Amygdala (tissue), 56 donors: ENCODE measurements at places on chromosomes 16 and 17.

DNA sequence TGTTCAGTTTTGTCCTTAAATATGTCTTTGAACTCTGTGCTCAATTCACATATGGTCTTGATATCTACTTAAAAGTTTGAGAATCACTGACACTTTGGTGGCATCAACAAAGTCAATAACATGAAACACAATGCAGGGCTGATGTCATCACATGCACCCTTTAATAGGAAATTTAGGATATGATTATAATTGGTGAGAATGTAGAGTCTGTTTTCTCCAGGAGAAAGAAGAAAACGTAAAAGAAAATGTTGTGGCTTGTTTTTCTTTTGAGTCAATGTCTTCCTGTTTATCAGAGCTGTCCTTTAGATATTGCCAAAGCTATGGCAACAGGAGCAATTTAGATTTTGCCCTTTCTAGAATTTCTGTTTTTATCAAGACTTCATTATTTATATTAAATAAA is 396.9 kb downstream of the CDH13 start:
- DNase-seq, result no peak

DNA sequence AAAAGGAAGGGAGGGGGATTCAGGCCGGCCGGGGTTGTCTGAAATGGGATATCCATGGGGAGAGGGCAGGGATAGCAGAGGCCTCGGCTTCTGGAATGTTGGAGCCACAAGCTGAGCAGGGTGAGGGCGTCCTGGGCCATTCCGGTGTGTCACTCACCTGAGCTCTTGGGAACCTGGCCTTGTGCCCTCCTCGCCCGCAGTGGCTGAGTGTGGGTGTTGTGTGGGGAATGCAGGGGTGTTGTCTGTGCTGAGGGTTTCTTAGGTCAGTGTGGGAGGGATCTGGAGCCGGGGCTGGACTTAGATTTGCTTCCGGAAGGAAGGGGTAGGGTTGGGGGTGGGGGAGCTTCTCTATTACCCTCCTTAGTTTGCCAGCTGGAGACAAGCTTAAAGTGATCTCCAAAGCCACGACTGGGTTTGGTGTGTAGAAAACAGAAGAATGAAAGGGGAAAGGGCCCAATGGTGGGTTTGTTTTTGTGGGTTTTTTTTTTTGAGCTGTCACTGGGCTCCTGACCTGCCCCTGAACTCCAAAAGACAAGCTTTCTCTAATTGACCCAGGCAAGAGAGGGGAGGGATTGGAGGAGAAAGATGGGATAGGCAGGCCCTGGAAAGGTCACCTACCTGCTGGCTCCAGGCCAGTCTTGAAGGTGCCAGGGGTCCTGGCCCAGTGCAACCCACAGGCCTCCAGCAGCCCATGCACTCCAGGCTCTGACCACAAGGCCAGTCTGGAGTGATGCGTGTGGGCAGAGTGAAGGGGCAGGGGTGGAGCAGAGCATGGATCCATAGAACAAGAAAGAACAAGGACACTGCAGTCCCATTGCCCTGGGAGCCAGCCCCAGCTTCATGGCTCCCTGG is at the start of gene SULT1A2:
SULT1A2 (minus strand) TSS at position 211 of the 852 bp plus-strand sequence. CDS start 1,120 bp downstream, outside the sequence.
- no peak for DNase-seq

DNA sequence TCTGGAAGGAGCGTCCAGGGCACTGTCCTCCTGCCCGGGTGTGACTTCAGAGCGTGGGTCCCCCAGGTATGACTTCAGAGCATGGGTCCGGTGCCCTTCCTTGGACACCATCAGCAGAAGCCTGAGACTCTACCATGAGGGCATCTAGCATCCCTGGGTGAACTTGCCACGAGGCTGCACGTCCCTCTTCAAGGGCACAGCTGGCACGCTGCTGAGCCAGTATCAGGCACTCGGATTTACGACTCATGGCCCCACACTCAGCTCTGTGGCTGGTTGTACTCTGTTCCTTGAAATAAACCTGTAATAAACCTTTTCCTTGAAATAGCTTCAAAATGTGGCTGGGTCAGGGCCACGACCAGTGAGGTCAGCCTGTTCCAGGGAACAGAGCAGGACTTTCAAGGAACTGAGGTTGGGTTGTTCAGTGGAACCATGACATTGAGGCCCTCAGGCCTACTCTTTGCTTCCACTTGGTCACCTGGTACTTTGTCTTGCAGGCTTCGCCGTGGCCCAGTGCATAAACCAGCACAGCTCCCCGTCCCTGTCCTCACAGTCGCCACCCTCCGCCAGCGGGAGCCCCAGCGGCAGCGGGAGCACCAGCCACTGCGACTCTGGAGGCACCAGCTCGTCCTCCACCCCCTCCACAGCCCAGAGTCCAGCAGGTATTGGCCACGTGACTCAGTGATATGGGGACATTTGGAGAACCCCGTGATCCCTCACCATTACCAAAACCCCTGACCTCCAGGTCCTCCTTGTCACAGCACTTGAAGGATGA is 89.9 kb downstream of the SOCS1 start:
- DNase-seq, result no peak

DNA sequence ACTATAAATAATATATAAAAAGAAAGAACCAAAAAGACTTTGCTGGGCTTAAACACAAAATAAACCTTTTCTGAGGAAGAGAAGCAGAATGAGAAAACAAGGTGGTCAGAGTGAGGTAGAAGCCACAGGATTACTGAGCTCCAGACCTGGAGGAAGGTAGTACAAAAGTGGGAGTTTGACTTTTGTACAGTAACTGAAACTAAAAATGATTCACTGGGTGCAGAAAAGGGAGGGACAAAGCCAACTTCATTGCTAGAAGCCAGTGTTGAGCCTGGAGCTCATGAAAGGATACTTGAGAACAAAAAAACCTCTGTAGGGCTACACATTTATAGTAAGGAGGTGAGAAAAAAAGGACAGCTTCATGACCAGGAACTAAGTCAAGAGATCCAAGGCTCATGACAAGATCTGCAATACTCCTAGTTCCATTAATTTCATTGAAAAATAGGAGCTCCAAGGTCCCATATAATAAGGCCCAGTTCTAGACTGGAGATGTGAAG is 45.5 kb downstream of the PKD1L3 start:
- no peak for DNase-seq

GRCh38 chr17:79946352-79947231 is 89.1 kb downstream of the TBC1D16 start:
- DNase-seq, result no peak

DNA sequence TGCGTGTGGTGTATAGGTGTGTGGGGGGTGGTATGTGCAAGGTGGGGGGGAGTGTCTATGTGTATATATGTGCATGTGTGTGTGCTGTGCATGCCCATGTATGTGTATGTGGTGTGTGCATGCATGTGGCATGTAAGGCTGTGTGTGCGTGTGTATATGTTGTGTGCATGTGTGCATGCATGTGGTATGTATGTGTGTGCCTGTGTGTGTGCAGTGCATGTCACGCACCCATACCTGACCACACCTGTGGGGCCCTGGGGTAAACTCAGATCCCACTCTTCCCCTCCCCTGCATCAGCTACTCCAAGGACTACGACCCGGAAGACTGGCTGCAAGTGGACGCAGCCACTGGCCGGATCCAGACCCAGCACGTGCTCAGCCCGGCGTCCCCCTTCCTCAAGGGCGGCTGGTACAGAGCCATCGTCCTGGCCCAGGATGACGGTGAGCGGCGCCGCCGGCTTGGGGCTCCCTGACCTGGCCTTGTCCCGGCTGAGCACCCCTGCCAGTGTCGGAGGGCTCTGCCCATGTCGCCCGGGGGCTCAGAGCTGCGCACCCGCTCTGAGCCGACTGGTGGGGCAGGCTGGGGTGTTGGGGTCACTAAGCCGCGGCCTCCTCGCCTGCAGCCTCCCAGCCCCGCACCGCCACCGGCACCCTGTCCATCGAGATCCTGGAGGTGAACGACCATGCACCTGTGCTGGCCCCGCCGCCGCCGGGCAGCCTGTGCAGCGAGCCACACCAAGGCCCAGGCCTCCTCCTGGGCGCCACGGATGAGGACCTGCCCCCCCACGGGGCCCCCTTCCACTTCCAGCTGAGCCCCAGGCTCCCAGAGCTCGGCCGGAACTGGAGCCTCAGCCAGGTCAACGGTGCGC is 9.1 kb downstream of the SLC22A31 start:
- no peak for DNase-seq

- no peak for DNase-seq
Measured at GRCh38 chr17:13600475-13601321, 1.0 kb downstream of the HS3ST3A1 start.

- DNase-seq, result no peak
Measured at GRCh38 chr16:1818204-1818872, 8.3 kb downstream of the HAGH start.

GRCh38 chr17:64679710-64680216 is 17.7 kb upstream of the SMURF2 start:
- DNase-seq, result no peak

- DNase-seq, result no peak
Measured at GRCh38 chr17:83018658-83019193, 60.7 kb upstream of the METRNL start.
